ENCODE measurements at places on chromosomes 6 and 20.

DNA sequence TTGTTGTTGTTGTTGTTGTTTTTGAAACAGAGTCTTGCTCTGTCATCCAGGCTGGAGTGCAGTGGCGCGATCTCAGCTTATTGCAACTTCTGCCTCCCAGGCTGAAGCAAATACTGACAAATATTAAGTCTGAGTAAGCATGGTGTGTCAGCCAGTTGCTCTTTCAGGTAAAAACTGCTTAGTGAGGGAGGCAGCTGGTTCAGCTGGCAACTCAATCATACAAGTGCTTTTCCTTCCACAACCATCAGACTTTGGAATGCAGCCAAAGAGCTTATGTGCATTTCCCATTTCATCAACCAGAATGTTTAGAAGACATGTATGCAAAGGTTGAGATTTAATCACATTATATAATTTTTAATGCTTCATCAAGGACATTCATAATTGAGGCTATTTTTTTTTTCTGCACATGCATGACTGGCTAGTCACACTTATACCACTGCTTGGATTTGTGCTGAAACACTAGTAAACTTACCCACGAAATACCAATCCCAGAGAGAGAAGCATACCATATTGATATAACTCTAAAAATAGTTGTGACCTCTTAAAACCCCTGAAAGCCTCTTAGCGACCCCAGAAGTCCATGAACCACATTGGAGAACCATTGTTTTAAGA is 56.0 kb downstream of the CLIC5 start:
- DNase-seq = no peak

GRCh38 chr20:38066969-38067716 is 33.6 kb downstream of the RPRD1B start:
- DNase-seq = no peak

- no peak for DNase-seq
These were observed 593.4 kb upstream of the JAG1 start for GRCh38 chr20:11267131-11267761.

DNA sequence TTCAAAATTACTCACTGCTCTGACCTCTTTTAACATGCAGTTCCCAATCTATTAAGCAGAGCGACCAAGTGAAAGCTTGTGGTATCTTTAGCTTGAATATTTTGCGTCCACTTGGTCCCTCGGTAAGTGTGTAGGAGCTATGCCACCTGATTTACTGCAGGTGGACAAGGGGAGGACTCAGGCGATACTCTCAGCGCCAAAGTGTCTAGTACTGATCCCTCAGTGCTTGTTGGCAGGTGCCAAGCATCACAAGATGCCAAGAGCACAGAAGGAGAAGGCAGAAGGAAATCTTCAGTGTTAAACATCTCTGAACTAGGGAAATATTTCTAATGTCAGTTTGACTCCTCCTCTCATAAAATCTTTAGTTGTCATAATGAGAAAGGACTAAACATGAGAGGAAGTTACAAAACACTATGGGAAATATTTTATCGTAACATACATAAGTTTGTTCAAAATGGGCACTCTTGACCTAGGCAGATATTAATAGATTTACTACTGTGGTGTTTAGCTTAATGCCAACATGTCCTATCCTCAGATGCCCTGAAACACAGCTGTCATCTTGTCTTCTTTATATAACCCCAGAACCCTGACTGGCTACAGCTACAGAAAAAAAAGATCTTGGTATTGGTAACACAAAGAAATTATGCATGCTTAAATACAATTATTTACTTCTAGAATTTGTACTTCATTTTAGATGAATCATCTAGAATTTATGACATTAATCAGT is 19.5 kb downstream of the NHLRC1 start:
- DNase-seq = no peak

- no peak for DNase-seq
These were observed 19.2 kb downstream of the FITM2 start for GRCh38 chr20:44291754-44292153.

All from effector memory CD4-positive, alpha-beta T cell (primary cell).